ENCODE measurements at places on chromosomes 5 and 9.

GRCh38 chr5:173719731-173720082, 103.3 kb upstream of the BOD1 start:
- no peak for DNase-seq

DNA sequence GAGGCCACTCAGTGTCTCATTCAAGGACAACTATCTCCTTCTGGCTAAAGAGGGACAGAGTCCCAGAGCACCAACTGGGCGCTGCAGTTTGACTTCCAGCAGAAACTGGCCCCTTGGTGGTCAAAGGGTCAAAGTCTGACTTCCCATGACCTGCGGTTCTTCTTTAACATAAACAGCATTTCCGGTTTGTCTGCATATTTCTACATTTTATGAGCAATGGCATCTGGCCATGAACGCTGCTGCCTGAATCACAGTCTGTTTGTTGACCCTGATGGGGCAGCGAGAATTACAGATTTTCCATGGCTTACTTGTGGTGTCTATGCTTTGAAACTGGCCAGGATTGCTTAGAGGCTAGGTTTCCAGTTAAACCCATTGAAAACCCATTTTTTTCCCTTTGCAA, 1.3 kb downstream of the TNFSF15 start:
- no peak for DNase-seq

DNA sequence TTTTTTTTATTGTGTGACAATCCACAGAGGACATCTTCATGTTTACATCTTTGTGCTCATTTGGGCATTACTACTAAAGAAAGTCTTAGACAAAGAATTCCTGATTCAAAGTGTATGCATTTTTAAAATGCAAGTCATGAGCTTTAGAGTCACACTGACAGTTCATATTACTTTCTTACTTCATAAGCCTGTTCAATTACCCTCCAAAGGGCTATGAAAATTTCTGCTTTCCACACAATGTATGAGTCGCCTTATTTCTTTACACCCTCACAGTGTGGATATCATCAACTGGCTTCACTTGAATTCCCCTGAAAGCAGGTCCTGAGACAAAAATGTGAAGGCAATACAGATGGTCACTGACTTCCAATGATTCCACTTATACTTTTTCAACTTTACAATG, 280.4 kb upstream of the PTGER4 start:
- no peak for DNase-seq

- DNase-seq: no peak
Measured at GRCh38 chr5:171667341-171668096, 118.1 kb upstream of the SMIM23 start.

DNA sequence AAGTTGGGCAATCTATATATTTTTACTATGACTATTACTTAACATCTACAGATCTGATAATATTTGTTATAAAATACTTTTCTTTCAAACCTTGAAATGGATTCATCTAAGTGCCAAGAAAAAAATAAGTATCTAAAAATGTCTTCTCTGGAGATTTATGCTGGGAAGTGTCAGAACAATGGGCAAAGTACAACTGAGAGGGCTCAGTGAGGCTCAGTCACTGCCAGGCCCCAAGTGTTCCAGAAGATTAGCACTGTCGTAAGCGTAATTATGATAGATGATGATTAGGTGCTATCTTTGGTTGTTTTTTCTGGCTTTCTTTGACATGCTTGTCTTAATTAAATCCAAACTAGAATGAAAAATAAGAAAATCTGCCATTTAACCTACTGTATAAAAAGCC, 72.2 kb upstream of the ADAMTS19 start:
- no peak for DNase-seq

- no peak for DNase-seq
Measured at GRCh38 chr9:108269371-108269770, 586.4 kb downstream of the ACTL7B start.

- DNase-seq: no peak
Measured at GRCh38 chr5:145293716-145294115, 541.4 kb downstream of the PRELID2 start.

All from stimulated activated CD4-positive, alpha-beta T cell treated with anti-CD3 and anti-CD28 coated beads, TNF-alpha, amount 100 ng/mL, for 1 hour (primary cell).